ENCODE measurements at places on chromosomes 16 and 17. TPM values are rescaled to one million over a fixed set of nuclear protein-coding genes. Genes with fewer than 3 reads are reported as not detected.

DNA sequence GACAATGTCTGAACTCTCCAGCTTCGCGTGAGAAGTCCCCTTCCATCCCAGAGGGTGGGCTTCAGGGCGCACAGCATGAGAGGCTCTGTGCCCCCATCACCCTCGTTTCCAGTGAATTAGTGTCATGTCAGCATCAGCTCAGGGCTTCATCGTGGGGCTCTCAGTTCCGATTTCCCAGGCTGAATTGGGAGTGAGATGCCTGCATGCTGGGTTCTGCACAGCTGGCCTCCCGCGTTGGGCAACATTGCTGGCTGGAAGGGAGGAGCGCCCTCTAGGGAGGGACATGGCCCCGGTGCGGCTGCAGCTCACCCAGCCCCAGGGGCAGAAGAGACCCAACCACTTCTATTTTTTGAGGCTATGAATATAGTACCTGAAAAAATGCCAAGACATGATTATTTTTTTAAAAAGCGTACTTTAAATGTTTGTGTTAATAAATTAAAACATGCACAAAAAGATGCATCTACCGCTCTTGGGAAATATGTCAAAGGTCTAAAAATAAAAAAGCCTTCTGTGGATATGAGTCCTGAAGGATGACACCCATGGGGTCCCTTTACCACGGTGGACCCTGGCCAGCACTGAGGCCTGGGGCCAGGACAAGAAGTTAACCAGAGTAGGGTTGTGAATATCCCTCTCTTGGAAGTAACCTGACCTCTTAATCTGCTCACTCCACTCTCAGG, 10.5 kb upstream of the ITGAD start:
- DNase-seq = peak; percentile 64

The GRAP gene
- 14.8 TPM for total RNA-seq

The SLC47A2 gene
- not detected for total RNA-seq

The PRKCB gene
- 75.8 TPM for total RNA-seq

The SLC52A1 gene
- total RNA-seq = not detected

- no peak for DNase-seq
Observed at GRCh38 chr17:59361386-59361785, 29.9 kb downstream of the YPEL2 start.

GRCh38 chr17:10792151-10792550, 11.7 kb downstream of the TMEM238L start:
- no peak for DNase-seq

GRCh38 chr17:81522491-81523401, 5.4 kb upstream of the FSCN2 start:
- DNase-seq = no peak
